ENCODE measurements at places on chromosomes 5 and 9.

DNA sequence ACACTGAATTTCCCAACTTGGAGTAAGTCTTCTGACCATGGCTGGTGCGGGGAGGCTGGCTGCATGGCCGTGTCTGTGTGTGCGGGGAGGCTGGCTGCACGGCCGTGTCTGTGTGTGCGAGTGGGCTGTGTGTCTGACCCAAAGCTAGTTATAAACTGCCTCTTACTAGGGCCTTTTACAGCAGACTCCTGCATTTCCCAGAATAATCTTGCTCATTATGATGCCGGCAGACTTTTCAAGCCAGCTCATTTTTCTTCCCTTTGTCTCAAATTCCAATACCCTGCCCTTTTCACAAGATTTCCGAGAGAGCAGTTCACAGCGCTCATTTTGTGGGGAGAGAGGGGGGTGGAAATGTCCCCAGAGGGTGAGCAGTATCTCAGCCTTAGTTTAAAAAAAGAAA lies 470.7 kb upstream of the BRINP1 start:
- no peak for DNase-seq

DNA sequence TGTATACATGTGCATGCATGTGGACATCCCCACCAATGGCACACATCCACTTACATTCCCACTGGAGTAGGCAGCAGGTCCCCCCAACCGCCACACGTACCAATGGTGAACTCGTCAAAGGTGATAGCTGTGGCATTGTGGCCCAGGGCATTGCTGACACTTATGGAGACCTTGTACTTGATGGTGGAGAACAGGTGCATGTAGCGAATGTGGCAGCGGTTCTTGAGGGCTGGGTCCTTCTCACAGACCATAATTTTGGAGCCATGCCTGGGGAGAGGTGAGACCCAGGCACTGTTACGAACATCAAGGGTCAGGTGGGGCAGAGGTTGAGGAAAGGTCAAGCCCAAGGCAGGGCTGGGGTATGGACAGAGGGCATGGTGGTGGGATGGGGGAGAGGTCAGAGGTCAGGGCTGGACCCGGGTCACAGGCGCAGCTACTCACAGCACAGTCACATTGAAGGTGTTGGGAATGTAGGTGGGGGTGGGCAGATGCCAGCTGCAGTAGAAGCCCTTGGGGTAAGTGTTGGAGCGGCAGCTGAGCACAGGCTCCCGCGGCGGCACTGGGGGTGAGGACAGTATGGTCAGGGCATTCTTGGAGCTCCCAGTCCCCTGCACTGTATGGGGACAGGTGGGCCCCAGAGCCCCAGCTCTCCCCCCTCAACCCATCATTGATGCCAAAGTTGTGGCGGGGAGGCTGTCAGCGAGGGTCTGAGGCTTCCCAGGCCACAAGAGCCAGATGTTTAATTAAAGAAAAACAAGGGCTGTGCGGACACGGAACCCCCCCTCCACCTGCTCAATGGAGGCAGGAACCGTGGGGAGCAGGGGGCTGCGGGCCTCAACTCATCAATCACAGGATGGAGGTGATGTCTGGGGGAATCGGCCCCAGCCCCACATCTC lies 31.9 kb downstream of the CNTFR start:
- no peak for DNase-seq

GRCh38 chr5:43386960-43387362 lies 25.2 kb downstream of the CCL28 start:
- DNase-seq = no peak

- DNase-seq = no peak
Measured at GRCh38 chr5:171808951-171809350, 23.3 kb downstream of the SMIM23 start.

GRCh38 chr9:88974641-88975040 lies 16.6 kb upstream of the S1PR3 start:
- no peak for DNase-seq

GRCh38 chr9:125973547-125973946 lies 226.4 kb downstream of the PBX3 start:
- DNase-seq = no peak

Measured in omental fat pad (tissue), 4 donors.